Activated CD8-positive, alpha-beta memory T cell treated with anti-CD3 and anti-CD28 coated beads for 36 hours (primary cell): ENCODE measurements at places on chromosomes 13 and 19. TPM values are rescaled to one million over a fixed set of nuclear protein-coding genes. Genes with fewer than 3 reads are reported as not detected.

COL5A3 gene
- 0.63 TPM for total RNA-seq

PTGIR gene
- total RNA-seq: 24.8 TPM

SLITRK6 gene
- not detected for total RNA-seq

ZNF491 gene
- 0.89 TPM for total RNA-seq

CALR3 gene
- total RNA-seq: not detected

TMEM150B gene
- total RNA-seq: not detected

ZNF667 gene
- total RNA-seq: 0.78 TPM

DACT3 gene
- total RNA-seq: 1.8 TPM

ELAVL3 gene
- not detected for total RNA-seq

TSKS gene
- total RNA-seq: 0.70 TPM

FFAR2 gene
- not detected for total RNA-seq

CEACAM7 gene
- not detected for total RNA-seq

GFY gene
- total RNA-seq: not detected

ZC3H13 gene
- total RNA-seq: 43.8 TPM

ZNF136 gene
- total RNA-seq: 10.1 TPM

ZNF723 gene
- total RNA-seq: not detected

ZFP36 gene
- 16.6 TPM for total RNA-seq

TMEM59L gene
- not detected for total RNA-seq

MED29 gene
- total RNA-seq: 30.3 TPM

IZUMO1 gene
- not detected for total RNA-seq

IRGQ gene
- 28.1 TPM for total RNA-seq

CBLC gene
- total RNA-seq: not detected

MEIS3 gene
- total RNA-seq: not detected

METTL21C gene
- total RNA-seq: not detected

PRRG2 gene
- 1.1 TPM for total RNA-seq

PLIN4 gene
- not detected for total RNA-seq

CGB3 gene
- not detected for total RNA-seq

C2CD4C gene
- total RNA-seq: not detected

SOHLH2 gene
- not detected for total RNA-seq

AP1M2 gene
- total RNA-seq: not detected

CACNG6 gene
- not detected for total RNA-seq

POP4 gene
- 137 TPM for total RNA-seq

TTYH1 gene
- 0.21 TPM for total RNA-seq

JAK3 gene
- total RNA-seq: 123 TPM

SYNE4 gene
- total RNA-seq: 1.4 TPM

NOTCH3 gene
- not detected for total RNA-seq

ODAD3 gene
- total RNA-seq: not detected

PSMD8 gene
- 249 TPM for total RNA-seq

PDE4C gene
- not detected for total RNA-seq

ILF3 gene
- total RNA-seq: 479 TPM
